ENCODE measurements at places on chromosomes 16 and 17.

GRCh38 chr16:50878966-50879615 lies 137.2 kb downstream of the CYLD start:
- no peak for DNase-seq

DNA sequence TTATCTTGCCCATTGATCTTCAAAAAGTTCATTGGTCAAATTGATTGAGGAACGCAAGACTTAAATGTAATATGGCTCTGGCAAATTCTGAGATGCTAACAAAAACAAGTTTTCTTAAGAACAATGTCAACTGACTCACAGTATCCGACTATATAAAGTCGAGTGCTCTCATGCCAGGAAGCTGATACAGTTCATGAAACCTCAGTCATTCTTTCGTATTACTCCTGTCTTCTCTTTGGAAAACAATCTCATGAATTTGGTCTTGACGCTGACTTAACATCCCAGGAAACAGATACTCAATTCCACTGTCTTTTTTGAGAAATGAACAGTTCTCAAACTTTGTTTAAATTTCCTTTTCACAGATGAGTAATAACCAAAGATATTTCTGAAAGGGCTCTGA lies 704.9 kb downstream of the MAF start:
- no peak for DNase-seq

DNA sequence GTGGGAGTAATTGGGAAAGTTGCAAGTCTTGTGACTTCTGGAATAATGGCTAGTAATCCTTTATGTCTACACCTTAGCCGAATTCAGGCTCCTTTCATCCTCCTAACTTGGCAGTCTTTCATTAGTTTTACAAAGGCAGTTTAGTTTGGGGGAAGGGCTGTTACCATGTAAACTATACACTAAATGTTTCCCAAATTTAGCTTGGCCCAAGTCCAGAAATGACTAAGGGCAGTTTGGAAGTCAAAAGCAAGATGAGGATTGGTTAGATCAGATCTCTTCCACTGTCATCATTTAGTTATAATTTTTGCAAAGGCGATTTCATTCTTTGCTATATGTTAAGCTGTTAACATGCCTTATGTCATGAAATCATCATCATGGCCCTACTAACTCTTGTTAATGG lies 115.4 kb upstream of the CACNG3 start:
- DNase-seq = no peak

GRCh38 chr17:41773731-41774193 lies 12.7 kb downstream of the JUP start:
- DNase-seq = no peak

DNA sequence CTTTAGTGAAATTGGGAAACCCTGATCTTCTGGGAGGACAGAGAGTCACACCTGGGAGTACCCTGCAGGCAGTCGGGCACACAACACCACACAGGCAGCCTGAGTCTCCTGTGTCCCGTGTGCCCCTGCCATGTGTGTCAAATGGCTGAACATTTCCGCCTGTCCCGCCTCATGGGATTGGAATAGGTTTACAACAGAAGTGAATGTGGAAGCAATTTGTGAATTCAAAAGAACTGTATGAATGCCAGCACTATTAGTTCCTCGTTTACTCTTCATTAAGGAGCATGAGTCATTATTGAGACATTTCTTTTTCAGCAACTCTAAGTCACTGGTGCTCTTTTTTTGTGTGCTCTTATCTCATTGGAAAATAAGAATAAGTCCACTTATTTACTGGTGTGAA lies 226.5 kb downstream of the PMP22 start:
- DNase-seq = no peak

- DNase-seq = peak; percentile 90
Measured at GRCh38 chr17:43020789-43021740, 1.1 kb downstream of the VAT1 start.

DNA sequence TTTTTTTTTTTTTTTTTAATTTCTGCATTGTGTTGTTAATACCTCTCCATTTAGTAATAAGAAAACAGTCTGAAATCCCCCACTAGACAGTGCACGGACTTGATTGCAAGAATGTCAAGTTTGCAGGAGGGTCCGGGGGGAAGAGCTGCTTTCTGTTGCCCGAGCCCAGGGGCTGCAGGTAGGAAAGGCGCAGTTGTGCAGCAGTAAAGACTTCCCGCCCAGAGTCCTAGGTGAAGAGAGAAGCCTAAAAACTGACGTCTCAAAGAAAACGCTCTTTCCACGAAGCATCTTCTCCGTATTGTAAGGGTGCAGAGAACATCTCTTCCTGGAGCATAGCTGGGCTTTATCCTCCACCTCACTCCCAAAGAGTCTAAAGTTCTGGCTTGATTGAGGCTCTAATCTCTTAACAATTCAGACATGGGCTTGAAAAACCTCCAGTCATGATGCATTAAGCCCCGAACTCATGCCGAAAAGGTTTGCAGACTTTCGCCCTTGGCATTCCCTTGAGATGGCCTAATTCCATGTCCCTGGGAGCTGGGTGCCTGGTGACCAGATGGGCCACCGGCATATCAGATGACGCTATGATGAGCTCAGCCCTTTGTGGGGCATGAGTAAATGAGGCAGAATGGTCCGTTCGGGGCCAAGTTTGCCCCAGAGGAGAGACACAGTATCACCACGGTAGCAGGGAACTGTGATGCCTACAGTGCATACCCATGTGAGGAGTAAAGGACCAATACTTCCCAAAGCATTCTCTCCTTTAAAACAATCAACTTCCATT lies 436.2 kb upstream of the ZFHX3 start:
- DNase-seq = no peak
